ENCODE measurements at places on chromosomes 7 and 10. TPM values are rescaled to one million over a fixed set of nuclear protein-coding genes. Genes with fewer than 3 reads are reported as not detected.

DNA sequence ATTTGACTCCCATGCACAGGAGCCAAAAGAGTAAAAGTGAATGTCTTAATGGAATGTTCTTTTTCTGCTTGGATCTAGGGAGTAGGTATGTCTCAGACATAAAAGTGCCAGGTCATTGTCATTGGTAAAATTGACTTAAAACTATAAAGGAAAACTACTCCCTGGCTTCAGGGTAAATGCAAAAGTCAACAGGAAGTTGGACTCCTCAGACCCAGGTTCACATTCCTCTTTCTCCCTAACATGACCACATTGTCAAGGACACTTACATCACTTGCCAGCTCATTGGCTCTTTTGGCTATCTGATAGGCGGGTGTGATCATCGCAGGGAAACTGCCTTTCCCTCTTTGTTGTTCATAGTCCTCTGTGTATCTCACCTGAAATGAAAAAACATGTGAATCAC is 13.7 kb downstream of the NRAP start:
- H3K4me1 ChIP-seq = no peaks in the 10 kb centered on the region
- H3K27ac ChIP-seq = no peak overlapping the region
- peak; percentile 4 for DNase-seq

GRCh38 chr7:44595934-44596635 is 10.3 kb upstream of the OGDH start:
- no peaks in the 10 kb centered on the region for H3K36me3 ChIP-seq
- H3K4me1 ChIP-seq = no peaks in the 10 kb centered on the region
- no peak overlapping the region for H3K4me3 ChIP-seq
- H3K27me3 ChIP-seq = peaks cover 8% of the 10 kb centered on the region
- no peak overlapping the region for H3K27ac ChIP-seq
- no peak for DNase-seq

DNA sequence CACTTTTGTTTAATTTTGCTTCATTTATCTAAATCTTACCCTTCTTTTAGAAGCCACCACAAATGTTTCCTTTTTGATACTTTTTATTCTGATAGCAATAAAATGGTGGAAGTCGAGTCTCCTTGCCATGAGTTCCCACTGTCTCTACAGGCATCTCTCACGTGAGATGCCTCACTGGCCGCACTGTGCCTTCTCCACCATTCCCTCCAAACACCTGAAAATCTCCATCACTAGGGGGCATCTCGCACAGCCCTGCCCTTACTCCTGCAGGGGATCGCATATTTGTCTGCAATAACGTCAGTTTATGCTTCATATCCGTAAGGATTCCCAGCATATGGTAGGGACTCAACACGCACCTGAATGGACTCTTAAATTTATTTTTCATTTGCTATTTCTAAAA is 56.3 kb upstream of the NCAPG2 start:
- H3K27me3 ChIP-seq = no peaks in the 10 kb centered on the region
- H3K4me1 ChIP-seq = no peaks in the 10 kb centered on the region
- no peak overlapping the region for H3K27ac ChIP-seq
- no peak overlapping the region for H3K4me3 ChIP-seq
- DNase-seq = peak; percentile 13
- H3K36me3 ChIP-seq = peaks cover 92% of the 10 kb centered on the region

GRCh38 chr7:155750255-155751125 is 61.8 kb downstream of the SHH start:
- H3K4me3 ChIP-seq = no peak overlapping the region
- peaks cover 29% of the 10 kb centered on the region for H3K36me3 ChIP-seq
- H3K27ac ChIP-seq = no peak overlapping the region
- H3K27me3 ChIP-seq = no peaks in the 10 kb centered on the region
- no peak for DNase-seq

Gene ZNF365
- total RNA-seq = 2.9 TPM
